ENCODE measurements at places on chromosomes 4 and X. TPM values are rescaled to one million over a fixed set of nuclear protein-coding genes. Genes with fewer than 3 reads are reported as not detected.

KIT gene
- total RNA-seq, result 0.12 TPM

MAGEA8 gene
- total RNA-seq, result not detected

PALLD gene
- 47.3 TPM for total RNA-seq

PTTG2 gene
- total RNA-seq, result not detected

UGT2B11 gene
- total RNA-seq, result not detected

QRFPR gene
- not detected for total RNA-seq

PNMA5 gene
- not detected for total RNA-seq

PIM2 gene
- 8.0 TPM for total RNA-seq

HSFX4 gene
- not detected for total RNA-seq

TEX11 gene
- total RNA-seq, result 0.23 TPM

BEND2 gene
- not detected for total RNA-seq

ZFYVE28 gene
- total RNA-seq, result not detected

- DNase-seq, result peak; percentile 28
These were observed 376.5 kb downstream of the CCSER1 start for GRCh38 chr4:90503677-90504076.

- DNase-seq, result no peak
These were observed 23.1 kb downstream of the PPP2R2C start for GRCh38 chr4:6449335-6449734.

GRCh38 chrX:12967711-12968465 lies 7.0 kb upstream of the TMSB4X start:
- DNase-seq, result no peak

- peak; percentile 34 for DNase-seq
These were observed 30.4 kb downstream of the SH3TC1 start for GRCh38 chr4:8229331-8229975.

- DNase-seq, result no peak
These were observed 60.4 kb downstream of the NRK start for GRCh38 chrX:105882581-105883275.

- DNase-seq, result peak; percentile 38
These were observed 29.2 kb upstream of the CCNI start for GRCh38 chr4:77104791-77105540.

DNA sequence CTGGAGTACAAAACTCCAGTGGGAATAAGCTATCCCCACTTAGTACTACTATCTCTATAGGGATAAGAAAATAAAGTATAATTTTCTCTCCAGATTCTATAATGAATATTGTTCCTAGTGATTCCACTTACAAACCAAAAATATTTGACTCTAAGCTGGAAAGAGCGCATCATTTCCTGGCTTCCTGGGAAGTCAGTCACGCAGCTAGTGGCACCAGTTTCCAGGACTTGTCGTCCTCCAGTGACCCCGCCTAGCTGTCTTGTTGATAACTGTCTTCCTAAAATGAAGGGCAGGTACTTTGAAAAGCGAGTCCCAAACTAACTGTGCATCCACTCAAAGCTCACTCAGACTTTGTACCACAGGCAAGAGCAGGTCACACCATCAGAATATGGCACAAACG lies 39.3 kb downstream of the LNX1 start:
- DNase-seq, result no peak

GRCh38 chr4:39655211-39655610 lies 16.5 kb upstream of the SMIM14 start:
- no peak for DNase-seq

DNA sequence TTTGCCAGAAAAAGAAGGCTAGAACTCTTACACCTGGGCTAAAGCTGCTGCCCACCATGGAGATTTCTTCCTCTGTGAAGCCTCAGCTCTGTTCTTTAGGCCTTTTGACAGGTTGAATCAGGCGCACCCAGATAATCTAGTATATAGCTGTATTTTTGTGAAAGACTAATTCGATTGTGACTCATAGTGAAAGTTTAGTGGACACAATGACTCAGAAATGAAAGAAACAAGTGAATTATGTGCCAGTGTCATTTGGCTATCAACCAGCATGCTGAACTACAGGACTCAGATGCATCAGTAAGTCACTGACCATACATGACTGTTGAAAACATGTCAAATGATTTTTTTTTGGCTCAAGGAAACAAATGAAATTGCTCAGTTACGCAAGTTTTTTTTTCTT lies 425.4 kb downstream of the SLITRK2 start:
- no peak for DNase-seq
